Heart left ventricle (tissue), 16 donors: ENCODE measurements at places on chromosomes 4 and X. TPM values are rescaled to one million over a fixed set of nuclear protein-coding genes. Genes with fewer than 3 reads are reported as not detected.

SNCA gene
- total RNA-seq: 2.5 TPM

CLIC2 gene
- total RNA-seq: 10.9 TPM

- peaks cover 6% of the 10 kb centered on the region for H3K27me3 ChIP-seq
- DNase-seq: no peak
- H3K36me3 ChIP-seq: no peaks in the 10 kb centered on the region
- H3K27ac ChIP-seq: no peak overlapping the region
Observed at GRCh38 chrX:147832707-147833348, 78.9 kb upstream of the FMR1 start.

GRCh38 chr4:20109391-20109790 lies 142.3 kb upstream of the SLIT2 start:
- no peak for DNase-seq
- no peaks in the 10 kb centered on the region for H3K4me1 ChIP-seq
- no peak overlapping the region for H3K4me3 ChIP-seq
- no peaks in the 10 kb centered on the region for H3K36me3 ChIP-seq
- no peak overlapping the region for H3K27ac ChIP-seq
- H3K27me3 ChIP-seq: no peaks in the 10 kb centered on the region

GRCh38 chrX:48578661-48579128 lies 4.4 kb downstream of the RBM3 start:
- H3K36me3 ChIP-seq: peaks cover 40% of the 10 kb centered on the region
- DNase-seq: no peak
- H3K4me1 ChIP-seq: peaks cover 17% of the 10 kb centered on the region

DNA sequence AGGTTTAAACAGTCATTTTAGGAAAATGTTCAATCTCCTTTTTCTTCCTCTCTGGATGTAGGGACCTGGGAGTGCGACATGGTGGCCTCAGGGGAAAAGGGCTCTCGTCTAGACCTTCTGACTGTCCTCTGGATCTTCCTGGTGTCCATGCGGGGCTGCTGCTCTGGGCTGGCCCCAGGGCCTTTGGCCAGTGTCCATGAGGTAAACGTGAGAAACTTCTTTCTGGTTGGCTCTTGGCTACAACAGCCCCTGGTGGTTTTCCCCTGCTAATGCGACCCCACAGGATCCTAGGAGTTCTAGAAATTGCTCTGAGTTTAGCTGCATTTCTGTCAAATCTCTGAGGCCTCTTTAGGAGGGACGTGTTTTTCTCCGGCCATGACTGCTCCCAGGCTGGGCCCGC lies 85.7 kb downstream of the MFAP3L start:
- no peak overlapping the region for H3K4me3 ChIP-seq
- no peaks in the 10 kb centered on the region for H3K27me3 ChIP-seq
- DNase-seq: no peak
- H3K27ac ChIP-seq: no peak overlapping the region
- H3K36me3 ChIP-seq: no peaks in the 10 kb centered on the region

DNA sequence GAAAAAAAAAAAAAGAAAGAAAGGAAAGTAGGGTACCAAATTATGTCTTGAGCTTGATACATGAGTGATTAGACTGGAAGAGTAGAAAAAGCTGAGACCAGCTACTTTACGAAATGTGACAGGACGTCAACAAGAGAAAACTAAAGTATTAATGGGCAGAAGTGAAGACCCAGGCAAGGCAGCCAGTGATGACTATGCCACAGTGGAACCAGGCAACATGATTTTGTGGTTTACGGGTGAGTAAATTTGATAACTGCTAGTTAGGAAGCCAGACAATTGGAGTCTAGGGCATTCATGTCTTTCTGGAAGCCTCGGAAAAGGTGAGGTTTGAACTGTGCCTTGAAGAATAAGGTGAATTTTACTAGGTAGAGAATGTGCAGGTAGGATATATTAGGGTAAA lies 326.4 kb downstream of the TENM3 start:
- H3K4me1 ChIP-seq: no peaks in the 10 kb centered on the region
- no peak overlapping the region for H3K27ac ChIP-seq
- DNase-seq: no peak
- H3K4me3 ChIP-seq: no peak overlapping the region
- no peaks in the 10 kb centered on the region for H3K27me3 ChIP-seq
- no peaks in the 10 kb centered on the region for H3K36me3 ChIP-seq

DNA sequence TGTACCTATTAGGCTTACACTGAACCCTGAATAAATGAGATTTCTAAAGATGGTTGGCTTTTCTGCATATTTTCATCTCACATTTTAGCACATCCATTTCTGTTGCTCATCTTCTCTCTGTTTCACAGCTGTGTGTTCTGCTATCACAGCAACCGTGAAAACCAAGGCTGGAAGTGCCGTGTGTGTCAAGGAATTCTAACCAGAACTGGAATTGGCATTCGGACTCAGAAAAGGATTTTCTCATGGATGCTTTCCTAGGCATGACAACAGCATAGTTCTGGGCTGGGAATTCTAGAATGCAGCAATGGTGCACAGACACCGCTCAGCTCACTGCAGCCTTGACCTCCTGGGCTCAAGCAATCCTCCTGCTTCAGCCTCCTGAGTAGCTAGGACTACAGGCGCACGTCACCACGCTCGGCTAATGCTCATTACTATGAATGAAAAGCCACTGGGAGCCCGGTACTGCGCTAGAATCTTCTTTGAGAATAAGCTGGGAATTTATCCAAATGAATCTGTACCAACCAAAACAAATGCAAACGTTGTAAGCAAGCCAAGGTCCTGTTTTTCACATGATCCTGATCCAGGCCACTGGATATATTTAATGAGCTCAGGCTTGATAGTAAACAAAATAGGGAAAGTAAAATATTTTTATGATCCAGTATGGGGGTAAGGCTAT lies 105.2 kb downstream of the RBM47 start:
- no peaks in the 10 kb centered on the region for H3K27me3 ChIP-seq
- H3K4me1 ChIP-seq: no peaks in the 10 kb centered on the region
- H3K36me3 ChIP-seq: no peaks in the 10 kb centered on the region
- H3K4me3 ChIP-seq: no peak overlapping the region

GRCh38 chrX:69145714-69146113 lies 19.5 kb downstream of the PJA1 start:
- H3K27me3 ChIP-seq: no peaks in the 10 kb centered on the region
- H3K4me3 ChIP-seq: no peak overlapping the region
- no peak for DNase-seq
- H3K4me1 ChIP-seq: no peaks in the 10 kb centered on the region
- H3K36me3 ChIP-seq: no peaks in the 10 kb centered on the region

TCP11X2 gene
- not detected for total RNA-seq
